SW 1271 (cell line): ENCODE measurements at places on chromosomes 4 and X.

- DNase-seq: no peak
Observed at GRCh38 chr4:149993030-149993429, 85.2 kb upstream of the DCLK2 start.

GRCh38 chr4:85733798-85734197 lies 258.8 kb downstream of the ARHGAP24 start:
- DNase-seq: no peak

DNA sequence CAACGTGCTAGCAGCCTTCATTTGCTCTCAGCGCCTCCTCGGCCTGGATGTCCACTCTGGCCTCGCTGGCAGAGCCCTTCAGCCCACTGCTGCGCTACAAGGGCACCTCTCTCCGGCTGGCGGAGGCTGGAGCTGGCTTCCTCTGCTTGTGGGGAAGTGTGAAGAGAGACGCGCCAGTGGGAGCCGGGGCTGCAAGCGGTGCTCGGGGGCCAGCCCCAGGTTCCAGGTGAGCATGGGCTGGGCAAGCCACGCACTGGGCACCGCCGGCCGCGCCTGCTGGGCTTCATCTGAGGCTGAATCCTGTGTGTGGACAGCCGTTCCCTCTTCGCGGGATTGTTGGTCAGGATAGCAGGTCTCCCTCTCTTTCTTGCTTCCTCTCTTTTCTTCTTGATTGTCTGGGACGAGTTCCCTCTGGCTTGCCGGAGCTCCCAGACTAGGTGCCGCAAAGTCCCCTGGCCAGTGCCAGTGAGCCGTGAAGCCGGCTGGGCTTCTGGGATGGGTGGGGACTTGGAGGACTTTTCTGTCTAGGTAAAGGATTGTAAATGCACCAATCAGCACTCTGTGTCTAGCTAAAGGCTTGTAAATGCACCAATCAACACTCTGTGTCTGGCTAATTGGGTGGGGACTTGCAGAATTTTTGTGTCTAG lies 165.0 kb downstream of the HEPH start:
- DNase-seq: no peak

DNA sequence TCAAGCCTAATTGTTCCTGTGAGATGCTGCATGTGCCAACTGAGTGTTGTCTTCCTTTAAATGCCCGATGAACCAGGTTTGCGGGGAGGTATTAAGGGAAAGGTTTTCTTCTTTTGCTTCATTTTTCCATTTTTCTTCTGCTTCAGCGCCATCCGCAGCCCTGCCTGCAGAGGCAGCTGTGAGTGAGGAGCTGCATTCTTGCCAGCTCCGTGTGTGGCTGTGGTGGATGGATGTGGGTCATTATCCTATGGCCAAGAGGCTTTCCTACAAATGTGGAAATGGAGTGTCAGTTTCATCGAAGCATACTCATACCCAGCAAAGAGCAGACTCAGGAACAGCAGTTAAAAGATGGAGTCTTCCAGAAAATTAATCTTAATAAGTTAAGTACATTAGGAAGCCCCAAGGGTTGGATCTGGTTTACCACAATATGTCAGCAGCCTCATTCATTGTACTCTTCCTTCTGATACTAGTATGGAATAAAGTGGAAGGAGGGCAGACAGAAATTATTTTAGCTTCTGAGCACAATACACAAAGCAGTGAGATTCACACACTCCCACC lies 37.6 kb downstream of the TNIP3 start:
- no peak for DNase-seq

DNA sequence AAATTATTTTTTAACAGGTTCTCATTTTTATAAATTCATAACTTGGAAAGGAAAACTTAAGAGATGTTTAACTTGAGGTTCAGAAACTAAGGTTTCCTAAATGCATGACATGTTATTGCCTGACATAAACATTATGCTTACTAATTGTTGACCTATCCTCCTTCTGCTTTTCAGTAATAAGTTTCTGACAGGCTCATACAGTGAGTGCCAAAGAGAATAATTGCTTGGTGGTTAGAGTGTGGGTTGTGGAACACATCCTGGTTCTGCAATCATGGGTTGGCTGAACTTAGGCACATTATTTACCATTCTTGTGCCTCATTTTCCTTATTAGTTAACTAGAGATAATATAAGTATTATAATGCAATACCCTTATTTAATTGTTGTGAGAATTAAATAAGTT lies 56.5 kb downstream of the BMPR1B start:
- no peak for DNase-seq

GRCh38 chrX:109389917-109390316 lies 92.0 kb downstream of the GUCY2F start:
- DNase-seq: no peak

GRCh38 chr4:78551420-78552351 lies at the start of gene ANXA3:
TSS of gene ANXA3 (plus strand) at chr4:78551770. CDS start at chr4:78554474, 2,704 bp downstream.
- DNase-seq: no peak

GRCh38 chr4:185520119-185520518 lies 15.2 kb downstream of the PDLIM3 start:
- no peak for DNase-seq

GRCh38 chrX:41265615-41266014 lies 68.3 kb upstream of the DDX3X start:
- no peak for DNase-seq

GRCh38 chr4:147542229-147542990 lies 61.5 kb downstream of the EDNRA start:
- DNase-seq: no peak
